ENCODE measurements at places on chromosomes 4 and X. TPM values are rescaled to one million over a fixed set of nuclear protein-coding genes. Genes with fewer than 3 reads are reported as not detected.
A peak's percentile ranks its signal among the peaks of the same experiment; 100 is the strongest.

Gene BOD1L1
- polyA plus RNA-seq: 14.0 TPM

Gene ZNF185
- polyA plus RNA-seq: 0.86 TPM

Gene NONO
- polyA plus RNA-seq: 61.9 TPM

Gene PDZD4
- 4.1 TPM for polyA plus RNA-seq

Gene EIF1AX
- polyA plus RNA-seq: 25.4 TPM

Gene MAGEC2
- not detected for polyA plus RNA-seq

Gene MAGEA3
- not detected for polyA plus RNA-seq

DNA sequence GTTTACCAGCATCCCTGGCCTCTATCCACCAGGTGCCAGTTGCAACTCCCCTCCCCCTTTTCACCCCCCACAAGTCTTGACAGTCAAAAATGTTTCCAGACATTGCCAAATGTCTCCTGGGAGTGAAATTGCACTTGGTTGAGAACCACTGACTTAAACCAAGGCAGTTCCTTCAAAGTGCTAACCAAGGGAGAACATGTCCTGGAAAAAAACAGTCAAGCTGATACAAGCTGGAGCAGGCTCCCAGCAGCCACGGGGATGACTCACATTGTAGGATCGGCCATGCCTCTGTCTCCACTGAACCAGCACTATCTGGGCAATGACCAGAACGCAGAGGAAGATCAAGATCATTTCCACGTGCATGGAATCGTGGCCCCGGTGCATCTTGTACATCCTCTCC, 11.4 kb downstream of the RNF175 start:
- DNase-seq: peak; percentile 41

DNA sequence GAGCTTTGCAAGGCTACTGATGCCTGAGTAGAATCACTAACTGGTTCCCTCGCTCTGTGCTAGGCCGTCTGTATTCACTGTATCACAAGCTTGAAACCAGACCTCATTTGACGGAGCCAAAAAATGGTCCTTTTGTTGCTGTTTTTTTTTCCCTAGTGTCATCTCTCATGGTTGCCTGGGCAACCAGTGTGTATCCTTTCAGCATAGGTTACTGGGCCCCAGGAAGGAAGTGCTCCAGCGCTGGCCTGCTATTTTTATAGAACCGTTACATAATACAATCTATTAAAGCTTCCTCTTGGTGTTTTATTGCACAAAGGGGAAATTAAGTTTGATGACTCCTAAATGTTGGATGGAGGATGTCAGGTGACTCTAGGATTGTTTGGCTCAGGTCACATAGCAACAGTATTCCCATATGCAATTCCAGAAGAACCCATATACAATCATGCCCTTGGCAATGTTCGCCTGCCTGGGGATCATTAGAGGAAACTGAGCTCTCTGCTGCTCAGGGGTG, 220.4 kb downstream of the SPRY1 start:
- peak; percentile 86 for DNase-seq

DNA sequence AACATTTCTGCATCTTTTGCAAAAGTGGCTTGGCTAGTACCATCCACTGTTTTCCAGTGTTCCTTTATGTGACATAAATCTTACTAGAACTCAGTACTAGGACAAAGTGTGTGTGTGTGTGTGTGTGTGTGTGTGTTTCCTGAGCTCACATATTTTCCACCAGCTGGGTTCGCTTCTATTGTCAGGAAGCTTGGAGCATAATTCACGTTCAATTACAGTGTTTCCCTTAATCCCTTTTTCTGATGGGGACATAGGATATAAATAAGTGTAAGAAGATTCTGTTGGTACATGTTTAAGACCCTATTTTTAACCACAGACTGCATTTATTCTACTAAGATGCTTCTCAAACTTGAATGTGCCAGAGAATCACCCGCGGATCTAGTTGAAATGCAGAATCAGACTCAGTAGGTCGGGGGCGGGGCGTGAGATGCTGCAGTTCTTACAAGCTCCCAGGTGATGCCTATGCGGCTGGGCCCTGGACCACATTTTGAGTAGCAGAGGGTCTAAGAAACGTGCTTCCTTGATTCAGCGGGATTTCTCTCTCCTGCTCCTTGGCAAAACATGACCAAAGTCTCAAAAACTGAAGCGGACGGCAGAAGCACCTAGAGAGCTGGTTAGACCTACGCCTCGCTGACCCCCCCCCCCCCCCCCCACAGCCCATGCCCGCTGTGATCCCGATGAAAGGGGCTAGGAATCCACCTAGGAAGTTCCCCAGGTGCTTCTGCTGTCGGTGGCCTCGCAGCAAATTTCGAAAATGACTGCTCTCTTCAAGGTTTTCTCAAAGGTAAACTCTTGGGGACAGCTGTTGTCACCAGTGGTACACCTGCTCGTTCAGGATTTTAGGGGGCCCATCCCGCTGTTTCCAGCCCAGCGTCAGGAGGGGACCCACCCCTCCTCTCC, 797 bp downstream of the CD99L2 start:
- DNase-seq: no peak

GRCh38 chr4:81131066-81131465, 84.0 kb downstream of the PRKG2 start:
- no peak for DNase-seq

- DNase-seq: no peak
Observed at GRCh38 chr4:109067508-109068235, 234.8 kb downstream of the COL25A1 start.

- no peak for DNase-seq
Observed at GRCh38 chr4:165553221-165553810, 174.5 kb downstream of the CPE start.

- no peak for DNase-seq
Observed at GRCh38 chr4:71261633-71262121, 77.1 kb upstream of the SLC4A4 start.

GRCh38 chr4:122617597-122618593, 3.0 kb downstream of the IL21 start:
- no peak for DNase-seq

GRCh38 chr4:85946821-85947220, 413.0 kb downstream of the MAPK10 start:
- DNase-seq: no peak

DNA sequence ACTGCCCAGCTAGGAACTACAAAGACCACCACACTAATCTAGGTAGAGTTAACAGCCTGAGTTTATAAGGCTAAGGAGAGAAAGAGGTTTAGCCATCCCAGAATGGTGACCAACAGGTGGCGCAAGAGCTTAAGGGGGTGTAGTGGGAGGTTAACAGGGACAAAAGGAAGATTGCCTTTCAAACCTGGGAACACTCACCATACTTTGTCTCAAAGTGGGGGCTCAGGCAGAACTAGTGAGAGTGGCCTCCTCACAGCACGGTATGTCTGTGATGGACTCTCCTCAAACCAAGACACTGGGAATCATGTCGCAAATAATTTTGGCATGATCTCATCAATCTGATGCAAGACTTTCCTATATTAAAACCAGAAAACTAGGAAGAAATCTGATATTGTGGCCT, 23.4 kb downstream of the CCNI start:
- DNase-seq: no peak

DNA sequence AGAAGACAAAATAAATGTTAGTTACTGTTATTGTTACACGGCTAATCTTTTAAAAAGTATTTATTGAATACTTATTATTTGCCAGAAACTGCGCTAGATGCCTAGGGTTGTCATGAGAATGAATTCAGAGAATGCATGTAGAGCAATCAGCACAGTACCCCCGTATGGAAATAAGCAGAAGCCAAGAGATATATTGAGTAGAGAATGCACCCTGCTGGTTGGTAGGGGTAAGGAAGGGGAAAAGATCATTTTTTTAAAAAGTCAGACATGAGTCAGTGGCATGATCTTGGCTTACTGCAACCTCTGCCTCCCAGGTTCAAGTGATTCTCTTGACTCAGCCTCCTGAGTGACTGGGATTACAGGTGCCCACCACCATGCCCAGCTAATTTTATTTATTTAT, 13.1 kb upstream of the DRP2 start:
- DNase-seq: no peak

DNA sequence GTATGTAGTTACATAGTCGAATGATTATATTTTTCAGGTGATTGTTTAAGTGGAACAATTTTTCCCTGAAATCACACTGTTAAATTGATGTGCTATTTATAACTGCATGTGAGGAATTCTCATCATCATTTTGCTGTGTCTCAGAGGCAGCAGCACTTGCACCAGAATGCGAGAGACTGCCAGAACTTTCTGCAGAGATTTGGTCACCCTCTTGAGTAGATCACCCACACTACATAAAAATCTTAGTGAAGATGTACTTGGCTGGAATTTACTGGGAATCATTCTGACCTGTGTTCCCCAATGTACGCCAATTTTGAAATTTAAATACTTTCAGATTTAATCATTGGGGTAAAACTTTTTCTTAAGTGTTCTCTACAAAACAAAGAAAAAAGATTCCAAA, 5.4 kb downstream of the UGT2B4 start:
- no peak for DNase-seq

DNA sequence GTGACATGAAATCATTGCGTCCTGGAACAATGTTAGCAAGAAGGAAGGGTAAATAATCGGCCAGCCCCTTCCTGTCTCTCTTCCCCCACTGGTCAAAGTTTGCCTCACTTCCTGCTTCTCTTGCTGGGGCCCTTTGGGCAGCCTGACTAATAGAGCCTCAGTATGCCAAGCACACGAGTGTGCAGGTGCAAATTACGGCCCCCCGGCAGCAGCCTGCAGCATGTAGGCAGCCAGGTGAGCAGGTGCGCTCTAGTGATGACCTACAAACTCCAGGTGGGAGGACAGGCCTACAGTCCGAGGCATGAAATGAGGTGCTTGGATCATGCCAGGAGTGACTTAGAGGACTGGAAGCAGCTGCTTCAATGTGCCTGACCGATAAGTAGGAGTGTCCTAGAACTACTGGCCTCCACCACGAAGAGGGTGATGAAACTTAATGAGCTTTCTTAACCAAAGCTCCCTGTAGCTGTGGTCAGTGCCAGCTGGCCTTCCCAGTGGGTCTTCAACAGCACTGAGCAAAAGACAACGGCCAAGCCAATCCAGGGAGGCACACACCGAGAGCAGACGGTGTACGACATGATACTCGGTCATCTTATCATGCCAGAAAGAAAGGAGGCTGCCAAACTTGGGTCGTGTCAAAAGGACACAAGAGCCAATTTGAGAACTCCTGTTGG, 26.1 kb upstream of the FAT1 start:
- DNase-seq: no peak

GRCh38 chrX:24202465-24203031, 53.0 kb downstream of the ZFX start:
- no peak for DNase-seq

GRCh38 chrX:3219667-3220066, 126.8 kb downstream of the MXRA5 start:
- DNase-seq: no peak

GRCh38 chr4:156118507-156119220, 165.0 kb upstream of the CTSO start:
- no peak for DNase-seq

GRCh38 chr4:73434311-73434710, 1.7 kb upstream of the AFP start:
- no peak for DNase-seq

GRCh38 chrX:40539214-40540142, 41.3 kb upstream of the ATP6AP2 start:
- peak; percentile 80 for DNase-seq

DNA sequence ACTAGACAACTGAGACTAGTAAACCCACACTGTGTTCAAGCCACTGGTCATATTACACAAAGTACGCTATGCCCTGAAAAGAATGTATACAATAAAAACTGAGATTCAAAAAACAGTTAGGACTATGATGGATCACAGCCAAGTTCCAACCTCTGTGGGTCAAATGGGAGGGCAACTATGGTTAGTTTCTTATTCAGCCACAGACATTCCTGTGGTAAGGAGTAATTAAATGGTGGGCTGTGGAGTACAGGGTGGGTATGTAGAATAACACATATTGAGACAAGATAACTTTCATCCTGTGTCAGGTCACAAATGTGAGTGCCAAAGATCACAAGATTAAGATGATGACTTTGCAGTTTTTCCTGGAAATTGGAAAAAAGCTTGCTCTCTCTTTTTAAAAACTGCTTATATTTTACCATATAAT, 167.2 kb downstream of the NPNT start:
- no peak for DNase-seq

GRCh38 chr4:150578745-150579501, 3.0 kb upstream of the MAB21L2 start:
- no peak for DNase-seq

DNA sequence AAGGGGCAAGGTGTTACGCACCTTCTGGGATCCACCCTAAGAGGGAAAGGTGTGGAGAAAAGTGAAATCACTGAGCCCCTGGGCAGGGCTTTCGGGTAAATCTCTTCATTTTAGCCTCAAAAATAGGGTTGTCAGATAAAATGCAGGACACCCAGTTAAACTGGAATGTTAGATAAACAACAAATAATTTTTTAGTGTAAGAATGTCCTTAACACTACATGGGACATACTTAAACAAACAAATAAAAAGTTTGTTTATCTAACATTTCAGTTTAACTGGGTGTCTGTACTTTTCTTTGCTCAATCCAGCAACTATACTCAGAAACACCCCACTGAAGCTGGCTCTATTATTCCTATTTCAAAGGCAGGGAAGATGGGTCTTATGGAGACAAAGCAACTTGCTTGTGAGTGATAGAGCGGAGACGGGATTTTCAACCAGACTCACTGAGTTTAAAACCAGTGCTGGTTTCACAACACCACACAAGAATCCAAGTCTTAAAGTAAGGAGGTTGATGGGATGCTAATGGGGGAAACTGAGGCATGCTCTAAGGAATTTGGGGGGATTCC, 144.8 kb upstream of the RBPJ start:
- DNase-seq: no peak

GRCh38 chr4:82893942-82894341, 3.0 kb upstream of the SEC31A start:
- no peak for DNase-seq

- no peak for DNase-seq
Observed at GRCh38 chr4:41332510-41333054, 75.9 kb downstream of the UCHL1 start.

DNA sequence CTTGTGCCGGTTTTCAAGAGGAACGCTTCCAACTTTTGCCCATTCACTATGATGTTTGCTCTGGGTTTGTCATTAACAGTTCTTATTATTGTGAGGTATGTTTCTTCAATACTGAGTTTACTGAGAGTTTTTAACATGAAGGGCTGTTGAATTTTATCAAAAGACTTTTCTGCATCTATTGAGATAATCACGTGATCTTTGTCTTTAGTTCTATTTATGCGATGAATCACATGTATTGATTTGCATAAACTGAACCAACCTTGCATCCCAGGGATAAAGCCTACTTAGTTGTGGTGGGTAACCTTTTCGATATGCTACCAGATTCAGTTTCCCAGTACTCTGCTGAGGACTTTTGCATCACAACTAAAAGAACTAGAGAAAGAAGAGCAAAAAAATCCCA, 318.0 kb downstream of the GASK1B start:
- no peak for DNase-seq

DNA sequence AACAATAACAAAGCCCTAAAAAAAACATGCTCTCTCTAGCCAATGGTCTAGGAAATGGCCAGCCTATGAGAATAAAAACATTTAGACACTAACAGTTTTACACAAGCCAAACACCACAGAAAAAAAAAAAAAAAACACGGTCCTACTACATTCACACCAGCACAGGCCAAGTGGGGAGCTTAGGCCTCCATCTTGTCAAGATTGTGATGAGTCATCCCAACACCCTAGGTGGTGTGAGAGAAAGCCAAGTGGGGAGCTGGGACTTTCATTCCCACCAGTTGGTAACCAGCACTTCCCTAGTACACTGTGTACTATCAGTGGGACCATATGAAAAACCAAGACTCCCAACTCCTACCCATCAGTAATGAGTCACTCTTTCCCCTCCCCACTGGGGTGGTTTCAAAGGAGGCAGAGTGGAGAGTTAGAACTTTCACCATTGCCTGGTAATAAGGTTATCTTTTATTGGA, 95.6 kb downstream of the ADAMTS3 start:
- no peak for DNase-seq
